Stimulated activated CD8-positive, alpha-beta memory T cell treated with anti-CD3 and anti-CD28 coated beads, Interleukin-15, amount 100 ng/mL, for 4 hours (primary cell): ENCODE measurements at places on chromosomes 5 and 9.

DNA sequence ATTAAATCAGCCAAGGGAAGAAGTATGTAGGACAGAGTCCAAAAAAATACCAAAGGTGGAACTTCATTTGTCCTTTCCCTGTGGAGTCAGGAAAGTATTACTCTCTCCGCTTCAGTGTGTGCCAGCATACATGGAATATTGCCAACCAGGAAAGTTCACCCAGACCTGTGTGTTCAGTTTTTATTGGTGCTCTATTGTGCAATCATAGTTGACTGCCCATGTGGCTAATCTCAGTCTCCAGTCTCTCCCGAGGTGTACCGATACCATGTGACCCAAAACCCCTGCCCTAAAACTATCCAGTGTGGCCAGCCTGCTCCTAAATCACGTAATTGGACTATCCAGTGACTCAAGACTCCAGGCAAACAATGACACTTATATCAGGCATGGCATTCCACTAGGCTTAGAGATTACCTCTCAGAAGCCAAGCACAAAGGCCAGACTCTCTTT lies 38.8 kb downstream of the NFX1 start:
- DNase-seq: no peak

- no peak for DNase-seq
Observed at GRCh38 chr9:38298503-38298902, 94.0 kb upstream of the ALDH1B1 start.

GRCh38 chr9:130938652-130939404 lies at the start of gene FIBCD1:
Gene FIBCD1 (minus strand): TSS chr9:130939247. CDS start chr9:130938607, 640 bp downstream.
- DNase-seq: no peak

- DNase-seq: no peak
Observed at GRCh38 chr5:142057697-142058056, 44.9 kb upstream of the GNPDA1 start.

GRCh38 chr5:118379470-118379869 lies 608.9 kb downstream of the DTWD2 start:
- DNase-seq: no peak

- no peak for DNase-seq
Observed at GRCh38 chr9:134204991-134205578, 40.7 kb upstream of the RNU6ATAC start.

DNA sequence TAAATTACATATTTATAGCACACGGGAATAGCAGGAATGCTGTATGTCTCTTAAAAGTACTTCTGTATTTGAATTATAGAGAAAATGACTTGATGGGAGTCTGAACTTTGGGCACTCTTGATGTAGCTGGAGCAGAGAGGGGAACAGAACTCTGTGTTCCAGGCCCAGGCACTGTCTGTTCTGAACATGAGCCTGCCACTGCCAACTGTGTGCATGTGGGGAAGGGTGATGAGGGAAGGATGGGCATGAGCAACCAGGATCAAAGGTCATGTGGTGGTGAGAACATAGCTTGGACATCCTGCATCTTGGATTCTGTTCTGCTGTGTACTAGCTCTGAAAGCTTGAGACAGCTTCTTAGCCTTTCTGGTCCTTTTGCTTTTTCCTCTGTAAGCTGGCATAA lies 16.4 kb upstream of the ZBED3 start:
- DNase-seq: no peak

DNA sequence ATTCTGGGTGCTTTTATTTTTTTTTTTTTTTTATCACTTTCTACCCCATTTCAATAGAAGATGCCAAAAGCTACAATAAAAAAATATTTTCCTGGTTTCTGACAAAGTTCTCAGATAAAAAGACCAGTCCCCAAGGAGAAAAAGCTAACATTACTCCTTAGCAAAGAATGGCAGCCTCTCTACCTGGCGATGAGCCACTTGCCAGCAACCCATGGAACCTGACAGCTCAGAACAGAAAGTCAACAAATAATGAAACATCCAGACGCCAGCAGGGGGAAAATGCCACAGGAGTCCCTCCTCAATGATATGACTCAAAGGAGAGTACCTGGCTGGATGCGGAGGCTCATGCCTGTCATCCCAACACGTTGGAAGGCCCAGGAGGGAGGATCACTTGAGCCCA lies 123.2 kb downstream of the MYO10 start:
- DNase-seq: no peak
